Substantia nigra (tissue), 51 donors: ENCODE measurements at places on chromosomes 7 and 10.
A peak's percentile ranks its signal among the peaks of the same experiment; 100 is the strongest.

- DNase-seq = no peak
Measured at GRCh38 chr10:34003561-34003960, 669.1 kb upstream of the NRP1 start.

GRCh38 chr10:117727421-117727820, 184.9 kb downstream of the EMX2 start:
- no peak for DNase-seq

- no peak for DNase-seq
Measured at GRCh38 chr7:105141068-105141467, 127.1 kb downstream of the KMT2E start.

DNA sequence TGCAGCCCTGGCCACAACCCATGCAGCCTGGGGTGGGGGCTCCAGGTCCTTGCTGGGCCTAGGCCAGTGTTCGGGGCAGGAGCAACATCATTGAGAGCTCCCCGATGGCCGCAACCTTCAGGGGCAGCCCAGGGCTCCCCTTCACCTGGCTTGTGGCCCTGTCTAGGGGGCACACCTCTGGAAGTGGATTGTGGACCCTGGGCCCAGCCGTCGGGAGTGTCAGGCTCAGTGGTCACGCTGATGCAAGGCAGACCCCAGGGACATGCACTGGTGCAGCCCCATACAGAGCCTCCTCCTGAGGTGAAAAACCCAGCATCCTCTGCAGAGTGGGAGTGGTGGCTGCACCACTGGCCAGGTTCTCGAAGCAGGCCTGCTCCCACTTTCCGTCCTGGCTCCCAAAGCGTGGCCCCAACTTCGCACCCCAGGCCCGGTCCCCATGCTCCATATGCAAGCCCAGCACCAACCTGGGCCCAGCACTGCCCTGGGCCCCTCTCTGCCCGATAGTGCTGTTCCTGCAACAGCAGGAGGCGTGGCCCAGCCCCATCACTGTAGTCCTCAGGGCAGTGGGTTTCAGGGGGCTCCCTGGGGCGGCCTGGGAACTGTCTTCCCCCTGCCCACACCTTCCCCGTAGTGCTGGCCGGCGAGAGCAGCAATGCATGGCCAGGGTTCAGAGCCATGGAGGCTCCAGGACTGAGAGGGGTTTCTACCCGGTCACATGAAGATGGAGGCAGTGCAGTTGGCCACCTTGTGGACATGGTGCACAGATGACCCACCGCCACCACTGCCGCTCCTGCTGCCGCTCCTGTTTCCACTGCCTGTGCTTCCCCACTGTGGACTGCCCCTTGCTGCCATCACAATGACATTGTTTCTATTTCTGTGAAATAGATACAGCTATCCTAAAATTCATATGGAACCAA, 303.9 kb upstream of the NRG3 start:
- DNase-seq = no peak

GRCh38 chr10:124722798-124723783, 21.1 kb downstream of the FAM53B start:
- DNase-seq = no peak

GRCh38 chr7:29435167-29435566, 128.5 kb upstream of the PRR15 start:
- no peak for DNase-seq

- no peak for DNase-seq
Measured at GRCh38 chr7:78400038-78400437, 601.5 kb downstream of the PHTF2 start.

DNA sequence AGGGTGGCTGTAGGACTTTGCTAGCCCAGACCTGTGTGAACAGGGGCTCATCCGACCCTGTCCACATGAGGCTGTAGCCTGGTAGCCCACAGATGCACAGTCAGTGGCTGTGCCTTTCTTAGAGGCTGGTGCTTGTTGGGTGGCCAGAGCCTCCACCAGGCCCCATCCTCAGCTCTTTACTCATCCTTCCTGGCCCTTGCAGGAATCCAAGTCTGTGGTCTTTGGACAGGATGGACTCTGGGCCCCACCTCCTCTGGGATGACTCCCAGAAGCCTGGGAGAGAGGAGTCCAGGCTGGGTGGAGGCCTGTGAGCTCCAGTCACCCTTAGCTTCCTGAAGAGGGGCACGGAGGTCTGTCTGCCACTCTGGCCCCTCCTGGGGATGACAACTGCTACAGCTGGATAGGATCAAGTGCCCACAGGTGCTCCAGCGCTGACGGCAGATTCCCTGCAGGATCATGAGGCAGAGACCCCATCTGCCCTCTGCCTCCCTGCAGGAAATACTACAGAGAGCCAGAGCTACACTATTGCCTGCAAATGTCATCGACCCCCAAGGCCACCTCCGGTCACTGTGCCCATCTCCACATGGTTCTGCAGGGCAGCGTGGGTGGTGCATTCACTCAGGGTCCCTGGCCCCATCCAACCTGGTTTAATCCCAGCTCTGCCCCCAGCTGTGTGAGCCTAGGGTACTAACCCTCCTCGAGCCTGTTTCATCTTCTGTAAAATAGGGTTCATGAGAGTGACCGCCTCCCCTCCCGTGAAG, 114.5 kb downstream of the PTPN20 start:
- DNase-seq = no peak

DNA sequence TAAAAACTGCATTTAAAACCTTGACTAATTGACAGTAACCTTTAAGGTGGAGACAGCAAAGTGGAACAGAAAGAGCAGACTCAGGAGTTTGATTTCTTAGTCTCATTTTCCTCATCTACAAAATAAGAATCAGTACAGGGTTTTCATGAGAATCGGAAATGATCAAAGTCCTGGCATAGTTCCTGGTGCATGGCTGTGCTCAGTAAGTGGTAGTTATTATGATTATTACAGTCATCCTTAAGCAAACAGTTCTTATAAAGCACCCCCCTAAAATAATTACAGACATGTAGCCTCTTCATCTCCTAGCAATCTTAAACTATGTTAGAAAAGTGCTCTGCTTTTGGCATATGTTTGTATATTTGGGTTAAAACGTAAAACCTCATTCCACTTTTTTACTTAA, 18.0 kb downstream of the NEBL start:
- no peak for DNase-seq

GRCh38 chr10:110141185-110141584, 66.2 kb upstream of the MXI1 start:
- no peak for DNase-seq

- DNase-seq = no peak
Measured at GRCh38 chr10:3294919-3295581, 122.5 kb upstream of the PITRM1 start.

GRCh38 chr10:103154521-103155299, 38.4 kb downstream of the NT5C2 start:
- no peak for DNase-seq

- no peak for DNase-seq
Measured at GRCh38 chr10:77943121-77943901, 16.8 kb upstream of the DLG5 start.

DNA sequence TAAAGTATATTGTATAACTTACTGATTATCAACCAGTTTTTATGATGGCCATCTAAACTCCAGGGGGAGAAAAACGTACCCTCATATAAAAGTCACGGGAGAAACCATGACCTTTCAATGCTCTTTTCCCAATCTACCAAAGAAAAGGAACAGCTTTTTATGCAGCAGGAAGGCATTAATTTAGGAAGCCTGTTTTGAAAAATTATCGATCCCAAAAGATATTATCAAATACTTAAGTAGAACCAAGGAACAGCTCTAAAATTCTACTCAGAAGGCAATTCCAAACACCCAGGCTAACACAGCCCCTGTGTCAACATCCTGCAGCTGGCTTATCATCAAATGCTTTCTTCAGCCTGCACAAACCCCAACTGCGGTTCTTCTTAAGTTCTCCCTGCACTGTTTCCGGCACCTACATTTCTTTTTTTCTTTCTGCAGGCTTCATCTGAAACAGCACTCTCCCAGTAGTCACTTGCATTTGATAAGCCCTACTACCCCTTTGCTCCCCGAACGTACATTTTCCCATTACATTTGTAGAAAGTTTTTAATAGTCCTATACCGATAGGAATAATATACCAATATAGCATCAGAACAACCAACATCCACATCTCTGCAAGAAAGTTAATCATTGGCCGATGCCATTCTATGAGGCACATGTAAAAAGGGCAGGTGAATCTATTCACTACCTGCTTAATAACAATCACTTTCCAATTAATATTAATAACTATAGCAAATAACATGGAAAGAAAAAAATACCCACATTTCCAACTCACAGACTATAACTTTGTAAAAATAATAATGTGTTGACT, 47.9 kb downstream of the PIP4K2A start:
- DNase-seq = no peak

GRCh38 chr10:46228563-46229071, 58.2 kb upstream of the ANTXRL start:
- peak; percentile 42 for DNase-seq

- no peak for DNase-seq
Measured at GRCh38 chr7:134742688-134743350, 36.6 kb upstream of the CALD1 start.

- DNase-seq = no peak
Measured at GRCh38 chr7:20408467-20408826, 77.7 kb downstream of the ITGB8 start.

GRCh38 chr7:8325067-8325466, 63.1 kb upstream of the ICA1 start:
- no peak for DNase-seq

GRCh38 chr10:77513781-77514331, 123.8 kb downstream of the KCNMA1 start:
- peak; percentile 42 for DNase-seq

DNA sequence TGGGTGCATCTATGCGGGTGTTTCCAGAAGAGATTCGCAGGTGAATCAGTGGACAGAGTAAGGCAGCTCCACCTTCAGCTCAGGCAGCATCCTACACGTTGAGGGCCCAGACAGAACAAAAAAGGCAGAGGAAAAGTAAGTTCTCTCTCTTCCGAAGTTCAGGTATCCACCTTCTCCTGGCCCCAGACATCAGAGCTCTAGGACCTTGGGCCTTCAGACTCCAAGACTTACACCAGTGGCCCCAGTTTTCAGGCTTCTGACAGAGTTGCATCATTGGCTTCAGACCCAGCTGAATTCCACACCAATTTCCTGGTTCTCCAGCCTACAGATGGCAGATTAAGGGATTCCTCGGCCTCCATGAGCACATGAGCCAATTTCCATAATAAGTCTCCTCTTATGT, 102.2 kb upstream of the GPR26 start:
- no peak for DNase-seq

GRCh38 chr7:150994141-150994837, 3.5 kb downstream of the NOS3 start:
- no peak for DNase-seq

GRCh38 chr7:6481445-6481844, 33.7 kb upstream of the DAGLB start:
- no peak for DNase-seq

DNA sequence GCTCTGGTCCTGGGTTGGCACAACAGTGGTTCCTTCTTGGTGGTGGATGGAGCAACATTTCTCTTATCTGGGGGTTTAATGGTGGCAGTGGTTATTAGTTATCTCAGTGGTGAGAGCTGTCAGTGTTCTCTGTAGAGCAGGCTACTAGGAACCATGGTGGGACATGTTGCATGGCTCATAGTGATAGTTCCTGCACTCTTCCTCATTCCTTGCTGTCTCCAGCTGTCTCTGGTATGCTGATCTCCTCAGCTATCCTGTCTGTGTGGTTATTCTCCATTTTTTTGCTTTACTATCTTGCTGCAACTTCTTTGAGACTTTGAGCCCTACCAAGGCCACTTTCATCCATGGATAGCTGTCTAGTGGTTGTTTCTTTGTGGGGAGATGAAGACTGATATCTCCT, 44.0 kb downstream of the CCDC7 start:
- no peak for DNase-seq

DNA sequence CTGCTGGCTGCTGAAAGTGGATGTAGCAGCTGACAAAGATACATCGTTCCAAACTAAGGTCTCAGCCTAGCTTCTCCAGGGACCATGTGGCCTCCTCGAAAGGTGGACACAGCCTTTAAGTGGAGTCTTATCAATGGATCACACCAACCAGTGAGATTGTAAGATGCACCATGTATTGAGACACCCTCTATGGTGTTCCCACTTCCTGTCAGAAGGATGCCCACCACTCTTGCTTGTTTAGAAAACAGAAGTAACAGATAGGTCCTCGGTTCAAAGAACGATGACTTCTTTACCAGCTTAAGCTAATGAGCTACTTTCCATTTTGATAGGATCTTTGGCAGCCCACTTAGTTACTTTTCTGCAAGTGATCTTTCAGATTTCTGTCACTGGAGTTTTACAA, 34.3 kb downstream of the SLC25A13 start:
- DNase-seq = no peak

GRCh38 chr7:68792351-68792750, 805.9 kb upstream of the AUTS2 start:
- no peak for DNase-seq

DNA sequence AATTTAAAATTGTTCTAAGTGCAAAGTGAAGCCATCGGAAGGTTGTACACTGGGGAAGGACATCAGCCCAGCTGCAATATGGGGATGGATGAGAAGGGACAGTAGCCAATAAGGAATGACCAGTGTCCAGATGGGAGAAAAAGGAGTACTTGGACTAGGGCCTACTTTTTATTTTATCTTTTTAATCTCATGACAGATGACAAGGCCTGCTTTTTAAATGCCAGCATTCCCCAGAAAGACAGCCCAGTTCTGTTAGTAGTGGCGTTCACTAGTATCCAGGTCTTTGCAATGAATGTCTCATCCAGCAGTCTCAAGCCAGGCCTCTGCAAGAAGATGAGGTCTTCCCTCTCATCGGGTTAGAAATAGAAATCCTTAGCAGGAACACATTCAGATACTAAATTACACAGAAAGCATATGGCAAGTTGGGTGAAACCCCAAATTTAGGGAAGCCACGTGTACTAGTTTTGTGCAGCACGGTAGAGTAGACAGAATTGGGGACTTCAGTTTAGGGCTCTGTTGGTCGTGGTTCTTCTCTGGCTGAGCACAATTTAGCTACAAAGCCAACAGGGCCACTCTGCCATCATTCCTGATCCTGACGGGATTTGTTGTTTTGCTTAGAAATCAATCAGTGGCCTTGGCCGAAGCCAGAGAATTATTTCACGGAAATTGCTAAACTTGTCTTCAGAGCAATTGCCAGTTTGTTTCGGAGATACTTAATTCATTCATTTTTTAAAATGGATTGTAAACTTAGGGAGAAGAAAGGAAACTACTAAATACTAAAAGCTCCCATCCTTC, 227.8 kb downstream of the ARHGAP21 start:
- DNase-seq = no peak

DNA sequence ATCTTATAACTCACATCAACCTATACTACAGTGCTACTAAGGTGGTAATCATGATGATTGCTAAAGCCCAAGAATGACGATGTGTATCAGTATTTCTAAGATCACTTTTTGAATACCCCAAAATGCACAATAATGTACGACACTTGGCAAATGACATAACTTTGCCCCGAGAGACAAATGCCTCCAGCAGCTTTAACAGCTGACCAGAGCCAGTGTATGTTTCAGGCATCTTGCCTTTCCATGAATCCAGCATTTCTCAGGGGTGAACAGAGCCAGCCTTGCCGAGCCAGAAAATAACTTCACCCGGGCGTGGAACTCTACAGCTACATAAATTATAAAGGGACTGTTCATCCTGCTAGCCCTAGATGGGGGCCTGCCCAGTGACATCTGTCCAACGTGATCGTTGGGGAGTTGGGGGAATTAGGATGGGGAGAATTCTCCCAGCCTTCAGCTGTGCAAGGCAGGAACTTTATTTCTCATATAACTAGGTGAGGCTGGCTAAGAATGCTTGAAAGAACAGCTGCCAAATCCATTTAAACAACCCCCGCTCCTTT, 1.8 kb downstream of the IGFBP3 start:
- DNase-seq = no peak

- DNase-seq = no peak
Measured at GRCh38 chr7:82373926-82374635, 69.5 kb downstream of the CACNA2D1 start.

- no peak for DNase-seq
Measured at GRCh38 chr10:48467669-48468068, 137.2 kb downstream of the ARHGAP22 start.

GRCh38 chr7:121272676-121273075, 56.1 kb upstream of the WNT16 start:
- no peak for DNase-seq
